ENCODE measurements at places on chromosomes 3 and 15. TPM values are rescaled to one million over a fixed set of nuclear protein-coding genes. Genes with fewer than 3 reads are reported as not detected.

Gene IL5RA
- total RNA-seq = not detected

Gene SLC27A2
- total RNA-seq = 3.2 TPM

Gene LRRC34
- total RNA-seq = 5.3 TPM

DNA sequence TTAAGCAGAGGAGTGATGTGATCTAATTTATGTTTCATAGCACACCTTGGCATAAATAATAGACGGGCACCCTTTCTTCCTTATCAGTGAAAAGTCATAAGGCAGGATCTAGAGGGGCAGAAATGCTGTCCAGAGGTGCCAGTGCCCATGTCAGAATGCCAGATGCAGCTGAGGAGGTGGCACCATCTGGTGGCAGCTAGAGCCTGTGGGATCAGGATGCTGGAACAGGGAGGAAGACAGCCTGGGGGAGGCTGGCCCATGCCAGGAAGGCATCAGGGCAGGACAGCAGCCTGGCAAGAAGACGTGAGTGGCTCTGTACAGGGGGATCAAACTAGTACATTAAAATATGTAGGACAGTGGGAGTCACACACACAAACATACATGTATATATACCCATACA lies 16.5 kb downstream of the MYH15 start:
- H3K4me3 ChIP-seq = no peak overlapping the region
- no peak overlapping the region for H3K27ac ChIP-seq
- DNase-seq = no peak
- H3K4me1 ChIP-seq = peaks cover 2% of the 10 kb centered on the region
- H3K27me3 ChIP-seq = no peaks in the 10 kb centered on the region

DNA sequence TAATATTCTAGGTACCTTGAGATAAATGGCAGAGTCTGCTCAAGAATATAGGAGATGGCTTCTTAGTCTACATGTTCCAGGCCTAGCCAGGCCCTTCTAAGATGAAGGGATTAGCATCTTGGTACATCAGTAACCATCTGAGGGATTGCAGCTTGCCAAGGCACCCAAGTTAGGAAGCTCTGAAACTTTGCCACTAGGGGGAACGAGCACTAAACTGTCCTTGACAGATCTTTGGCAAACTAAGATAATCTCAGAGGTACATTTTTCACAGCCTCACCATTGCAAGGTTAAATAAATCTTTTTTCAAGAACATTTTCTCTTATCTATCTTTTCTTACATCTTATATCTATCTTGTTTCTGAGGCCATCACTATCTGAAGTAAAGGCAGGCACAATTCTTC lies 351.2 kb downstream of the RAP2B start:
- no peak overlapping the region for H3K27ac ChIP-seq
- DNase-seq = no peak
- no peaks in the 10 kb centered on the region for H3K27me3 ChIP-seq
- H3K4me3 ChIP-seq = no peak overlapping the region
- H3K36me3 ChIP-seq = no peaks in the 10 kb centered on the region
- H3K4me1 ChIP-seq = no peaks in the 10 kb centered on the region

DNA sequence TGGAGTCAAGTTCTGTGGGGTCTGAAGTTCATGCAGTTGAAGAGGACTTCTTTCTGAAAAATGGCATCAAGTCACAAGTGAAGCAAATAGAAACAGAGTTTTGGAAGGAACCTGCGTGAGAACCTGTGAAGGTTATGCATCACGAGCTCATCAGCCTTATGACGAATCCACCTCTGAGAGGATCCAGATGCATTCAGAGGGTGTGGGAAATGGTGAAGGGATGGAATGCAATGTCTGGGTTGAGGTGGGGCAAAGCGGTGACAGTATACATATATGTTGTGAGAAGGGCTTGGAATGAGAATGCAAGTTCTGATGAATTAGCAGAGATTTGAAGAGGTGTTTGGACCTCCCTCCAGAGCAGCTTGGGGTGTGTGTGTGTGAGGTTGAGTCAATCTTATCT lies 382.1 kb upstream of the TBL1XR1 start:
- H3K27me3 ChIP-seq = no peaks in the 10 kb centered on the region
- H3K4me1 ChIP-seq = peaks cover 6% of the 10 kb centered on the region
- DNase-seq = no peak
- H3K27ac ChIP-seq = no peak overlapping the region
- no peaks in the 10 kb centered on the region for H3K36me3 ChIP-seq

- H3K36me3 ChIP-seq = no peaks in the 10 kb centered on the region
- H3K4me1 ChIP-seq = peaks cover 23% of the 10 kb centered on the region
These were observed 799.9 kb downstream of the AGBL1 start for GRCh38 chr15:86879250-86880229.

DNA sequence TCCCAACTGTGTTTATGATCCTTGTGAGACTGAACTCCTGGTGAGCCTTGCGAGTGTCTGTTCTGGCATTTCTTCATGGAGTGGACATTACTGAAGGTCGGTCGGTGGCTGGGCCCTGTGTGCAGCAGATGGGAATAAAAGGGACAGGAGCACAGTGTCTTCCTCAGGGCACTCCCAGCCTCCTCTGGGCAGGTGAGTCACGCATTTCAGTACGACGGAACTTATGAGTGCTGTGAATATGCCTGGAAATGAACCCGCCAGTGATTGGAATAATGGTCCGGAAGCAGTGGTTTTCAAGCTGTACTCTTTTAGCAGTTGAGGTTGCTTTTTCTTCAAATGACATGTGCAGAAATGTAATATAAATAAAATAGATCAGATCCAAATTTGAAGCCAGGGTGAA lies 55.1 kb downstream of the LARS2 start:
- H3K36me3 ChIP-seq = peaks cover 8% of the 10 kb centered on the region
- H3K27ac ChIP-seq = no peak overlapping the region
- H3K27me3 ChIP-seq = no peaks in the 10 kb centered on the region
- H3K4me1 ChIP-seq = peaks cover 22% of the 10 kb centered on the region
- H3K4me3 ChIP-seq = no peak overlapping the region
